HTR-8/SVneo (cell line): ENCODE measurements at places on chromosomes 12 and 14.

GRCh38 chr12:114938487-114939210 is 254.7 kb upstream of the TBX3 start:
- DNase-seq = no peak

- no peak for DNase-seq
Measured at GRCh38 chr14:37589715-37590427, 5.2 kb downstream of the FOXA1 start.

GRCh38 chr12:107090711-107091110 is 2.6 kb downstream of the CRY1 start:
- DNase-seq = no peak

DNA sequence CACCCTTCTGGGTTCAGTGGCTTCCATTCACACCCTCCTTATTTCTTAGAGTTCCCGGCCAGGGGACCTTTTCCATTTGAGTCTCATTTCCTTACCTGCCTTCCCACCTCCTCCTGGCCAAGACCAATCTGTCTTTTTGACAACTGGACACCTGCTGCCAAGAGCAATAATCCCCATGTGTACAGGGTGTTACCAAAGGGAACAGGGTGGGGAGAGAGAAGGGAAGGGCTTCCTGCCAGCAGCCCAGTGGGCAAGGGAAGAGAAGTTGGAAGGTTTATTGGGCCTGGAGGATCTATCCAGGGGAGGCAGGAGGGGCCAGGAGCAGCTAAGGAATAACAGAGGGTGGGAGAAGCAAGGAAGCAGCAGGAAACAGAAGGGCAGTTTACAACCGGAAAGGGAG is 346.2 kb downstream of the C12orf75 start:
- DNase-seq = no peak

DNA sequence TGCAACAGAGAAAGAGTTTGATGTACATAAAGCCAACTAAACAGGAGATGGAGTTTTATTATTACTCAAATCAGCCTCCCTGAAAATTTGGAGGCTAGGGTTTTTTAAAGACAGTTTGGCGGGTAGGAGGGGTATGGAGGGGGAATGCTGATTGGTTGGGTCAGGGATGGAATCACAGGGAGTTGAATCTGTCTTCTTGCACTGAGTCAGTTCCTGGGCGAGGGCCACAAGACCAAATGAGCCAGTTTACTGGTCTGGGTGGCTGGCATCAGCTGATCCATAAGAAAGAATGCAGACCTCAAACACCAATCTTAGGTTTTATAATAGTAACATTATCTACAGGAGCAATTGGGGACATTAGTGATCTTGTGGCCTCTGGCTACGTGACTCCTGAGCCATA is 64.9 kb downstream of the RIN3 start:
- no peak for DNase-seq
